ENCODE measurements at places on chromosomes 7 and 10. TPM values are rescaled to one million over a fixed set of nuclear protein-coding genes. Genes with fewer than 3 reads are reported as not detected.

AKR1D1 gene
- not detected for total RNA-seq

- no peak for DNase-seq
These were observed 37.7 kb downstream of the CAMK2B start for GRCh38 chr7:44287488-44288380.

- no peak for DNase-seq
These were observed 143.1 kb downstream of the AHR start for GRCh38 chr7:17441557-17441956.

GRCh38 chr7:132630834-132631233 is 54.6 kb upstream of the PLXNA4 start:
- DNase-seq = no peak

- no peak for DNase-seq
These were observed 16.9 kb upstream of the PALD1 start for GRCh38 chr10:70461397-70462348.

GRCh38 chr10:132705173-132705572 is 80.8 kb downstream of the NKX6-2 start:
- no peak for DNase-seq

OR2A5 gene
- not detected for total RNA-seq

- no peak for DNase-seq
These were observed 13.5 kb downstream of the GCC1 start for GRCh38 chr7:127571741-127572505.

DNA sequence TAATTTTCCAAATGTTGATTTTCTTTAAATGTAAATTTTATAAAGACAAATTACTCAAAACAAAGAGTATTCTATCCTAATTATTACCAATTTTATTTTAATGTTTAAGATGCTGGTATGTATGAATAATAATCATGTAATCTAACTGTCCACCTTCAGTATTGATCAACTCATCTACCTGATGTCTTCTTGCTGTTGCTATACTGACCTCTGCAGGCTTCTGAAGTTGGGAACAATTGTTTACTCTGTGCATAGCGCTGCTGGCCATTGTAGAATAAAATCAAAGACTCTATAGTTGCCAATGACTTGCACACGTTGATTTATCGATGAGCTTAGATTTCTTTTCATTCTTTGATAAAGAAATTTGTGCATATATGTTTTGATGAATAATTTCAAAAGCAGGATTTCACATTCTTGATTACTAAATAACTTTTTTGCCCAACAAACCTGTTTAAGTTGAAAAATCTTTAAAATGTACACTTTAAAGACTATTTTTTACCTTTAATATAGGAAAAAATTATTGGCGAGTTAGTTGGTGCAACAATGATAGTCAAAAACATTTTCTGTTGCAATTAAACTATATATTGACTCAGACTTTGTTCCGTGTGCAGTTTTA is 282.3 kb downstream of the TFEC start:
- DNase-seq = no peak

GRCh38 chr7:121544238-121544637 is 148.1 kb upstream of the FAM3C start:
- DNase-seq = no peak

PARG gene
- total RNA-seq = 22.0 TPM

CLIP2 gene
- total RNA-seq = 73.6 TPM

- no peak for DNase-seq
These were observed 384.2 kb upstream of the SEMA3A start for GRCh38 chr7:84578825-84579224.
